ENCODE measurements at places on chromosomes 11 and 22. TPM values are rescaled to one million over a fixed set of nuclear protein-coding genes. Genes with fewer than 3 reads are reported as not detected.

The TSSK2 gene
- not detected for total RNA-seq

The DUSP8 gene
- 8.9 TPM for total RNA-seq

The PTPN5 gene
- total RNA-seq, result 3.3 TPM

The CNGA4 gene
- total RNA-seq, result 0.54 TPM

The CCDC87 gene
- total RNA-seq, result 0.42 TPM

The VWCE gene
- 8.2 TPM for total RNA-seq

The RASGRP2 gene
- total RNA-seq, result 2.0 TPM

The SCGB1A1 gene
- not detected for total RNA-seq

The NAALAD2 gene
- 39.5 TPM for total RNA-seq

The CLTCL1 gene
- 4.4 TPM for total RNA-seq

The OR52B2 gene
- total RNA-seq, result not detected
